ENCODE measurements at places on chromosomes 1 and 21.

GRCh38 chr1:60639287-60639686, 443.1 kb upstream of the NFIA start:
- DNase-seq: no peak

DNA sequence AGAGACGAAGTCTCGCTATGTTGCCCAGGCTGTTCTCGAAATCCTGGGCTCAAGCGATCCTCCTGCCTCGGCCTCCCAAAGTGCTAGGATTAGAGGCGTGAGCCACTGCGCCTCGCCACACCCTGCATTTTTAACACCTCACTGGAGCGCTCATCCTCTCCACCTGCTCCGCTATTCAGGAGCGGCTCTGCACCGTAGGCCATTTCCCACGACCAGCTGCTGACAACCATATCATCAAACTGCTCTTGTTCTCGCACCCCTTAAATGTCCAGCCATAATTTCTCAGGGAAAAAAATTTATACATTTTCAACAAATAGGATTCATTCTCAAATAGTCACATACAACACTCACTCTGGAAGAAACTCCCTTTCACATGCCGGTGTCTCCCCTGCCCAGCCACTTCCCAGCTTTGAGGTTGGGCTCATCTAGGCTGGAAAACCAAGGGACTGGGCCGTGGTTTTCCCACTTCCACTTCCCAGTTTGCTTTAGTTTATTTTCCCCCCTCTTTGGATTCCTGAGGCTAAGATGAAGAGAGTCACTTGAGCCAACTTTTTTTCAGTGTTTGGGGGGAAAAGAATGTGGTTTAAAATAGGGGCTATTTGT, 639 bp upstream of the IPO9 start:
- DNase-seq: no peak

DNA sequence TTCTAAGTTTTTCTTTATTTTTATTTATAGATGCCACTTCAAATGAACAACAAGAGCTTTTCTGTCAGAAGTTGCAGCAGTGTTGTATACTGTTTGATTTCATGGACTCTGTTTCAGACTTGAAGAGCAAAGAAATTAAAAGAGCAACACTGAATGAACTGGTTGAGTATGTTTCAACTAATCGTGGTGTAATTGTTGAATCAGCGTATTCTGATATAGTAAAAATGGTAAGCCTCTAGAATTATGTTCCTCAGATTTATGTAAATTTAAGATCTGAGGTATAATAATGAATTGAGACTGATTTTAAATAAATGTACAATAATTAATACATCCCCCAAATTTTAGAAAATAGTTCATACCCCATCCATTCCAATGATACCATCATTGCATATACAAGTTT, 43.9 kb downstream of the PPP2R5A start:
- DNase-seq: no peak

GRCh38 chr21:38123626-38124025, 133.2 kb upstream of the KCNJ15 start:
- DNase-seq: no peak

DNA sequence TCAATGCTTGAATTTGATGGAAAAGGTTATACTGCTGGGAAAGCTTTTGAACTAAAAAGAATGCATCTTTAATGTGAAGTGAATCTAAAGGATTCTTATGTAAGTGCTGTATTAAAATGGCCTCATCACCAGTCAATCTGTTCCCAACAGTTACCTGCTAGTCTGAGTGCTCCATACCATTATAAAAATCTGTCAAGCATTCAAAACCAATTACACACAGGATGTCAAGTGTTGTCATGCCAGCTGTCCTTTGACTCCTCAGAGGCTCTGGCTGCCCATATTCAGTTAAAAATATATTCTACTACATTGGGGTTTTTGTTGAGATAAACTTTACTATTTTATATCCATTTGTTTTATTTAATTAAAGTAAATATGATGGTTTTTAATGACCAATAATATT, 1587.7 kb downstream of the AMY1C start:
- no peak for DNase-seq

DNA sequence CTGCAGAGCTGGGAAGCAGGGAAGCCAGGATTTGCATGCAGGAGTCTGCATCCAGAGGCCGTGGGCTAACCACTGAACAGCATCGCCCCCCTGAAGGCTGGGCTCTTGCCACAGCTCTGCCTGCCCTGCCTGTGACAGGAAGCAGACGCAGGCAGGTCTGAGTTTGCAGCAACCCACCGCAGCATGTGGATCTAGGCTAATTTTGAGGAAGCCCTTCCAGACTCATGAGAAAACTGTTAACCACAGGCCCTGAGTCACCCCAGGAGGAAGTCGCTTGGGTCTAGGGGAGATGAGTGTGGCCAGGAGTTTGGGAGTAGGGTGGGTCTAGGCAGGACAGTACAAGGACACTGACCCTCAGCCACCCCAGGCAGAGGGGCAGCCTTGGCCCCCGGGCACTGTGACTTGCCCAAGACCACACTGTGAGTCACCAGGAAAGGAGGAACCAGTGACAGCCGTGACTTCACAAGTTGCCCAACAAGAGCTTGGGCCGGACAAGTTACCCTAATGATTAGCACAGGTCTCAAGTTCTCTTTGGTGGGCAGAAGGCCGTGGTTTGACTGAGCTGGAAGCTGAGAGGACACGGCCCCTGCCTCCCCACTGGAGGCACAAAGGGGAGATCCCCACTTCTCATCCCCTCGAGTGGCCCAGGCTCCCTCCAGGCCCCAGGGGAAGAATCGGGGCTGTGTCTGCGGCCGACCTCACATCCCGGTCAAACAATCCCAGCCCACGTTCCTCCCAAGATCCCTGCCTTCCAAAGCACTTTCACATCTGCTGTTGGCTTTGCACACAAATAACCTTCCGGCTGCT, 826 bp downstream of the LAPTM5 start:
- DNase-seq: no peak

DNA sequence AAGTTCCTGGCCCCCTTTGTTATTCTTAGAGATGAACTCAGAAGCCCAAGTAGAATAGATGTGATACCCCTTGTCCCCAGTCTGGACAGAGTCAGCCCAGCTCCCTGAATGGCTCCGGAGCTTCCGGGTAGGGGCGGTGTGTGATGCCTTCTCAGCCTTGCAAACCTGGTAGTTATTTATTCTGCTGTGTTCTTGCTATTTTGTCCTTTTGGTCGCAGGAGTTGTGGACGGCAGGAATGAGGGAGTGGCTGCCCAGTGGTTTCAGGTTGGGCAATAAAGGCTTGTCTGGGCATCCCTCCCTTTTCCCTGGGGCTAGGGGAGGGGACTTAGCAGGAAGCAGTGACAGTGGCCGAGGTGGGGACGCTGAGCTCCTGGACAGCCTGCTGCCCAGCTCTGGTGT, 2.8 kb downstream of the PTPRU start:
- DNase-seq: no peak
